Daoy (cell line): ENCODE measurements at places on chromosomes 1 and 21. TPM values are rescaled to one million over a fixed set of nuclear protein-coding genes. Genes with fewer than 3 reads are reported as not detected.
A peak's percentile ranks its signal among the peaks of the same experiment; 100 is the strongest.

DNA sequence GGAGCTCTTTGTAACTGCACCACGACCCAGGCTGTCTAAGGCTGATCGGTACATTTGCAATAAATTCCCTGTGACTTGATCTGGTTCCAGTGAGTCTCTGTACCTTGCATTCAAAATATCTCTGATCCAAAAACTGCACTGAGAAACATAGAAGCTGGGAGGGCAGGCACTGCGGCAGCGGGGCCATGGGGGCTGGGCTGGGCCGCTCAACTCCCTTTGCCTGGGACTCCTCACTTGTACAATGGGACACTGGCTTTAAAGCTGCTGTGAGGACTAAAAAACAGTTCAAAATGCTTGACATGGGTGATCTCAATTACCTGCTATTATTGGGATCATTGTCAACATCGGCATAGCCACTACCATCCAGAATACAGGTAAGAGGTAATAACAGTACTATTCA, 644.0 kb downstream of the AJAP1 start:
- no peak for DNase-seq

Gene NHLH1
- total RNA-seq = not detected in 2 replicates

DNA sequence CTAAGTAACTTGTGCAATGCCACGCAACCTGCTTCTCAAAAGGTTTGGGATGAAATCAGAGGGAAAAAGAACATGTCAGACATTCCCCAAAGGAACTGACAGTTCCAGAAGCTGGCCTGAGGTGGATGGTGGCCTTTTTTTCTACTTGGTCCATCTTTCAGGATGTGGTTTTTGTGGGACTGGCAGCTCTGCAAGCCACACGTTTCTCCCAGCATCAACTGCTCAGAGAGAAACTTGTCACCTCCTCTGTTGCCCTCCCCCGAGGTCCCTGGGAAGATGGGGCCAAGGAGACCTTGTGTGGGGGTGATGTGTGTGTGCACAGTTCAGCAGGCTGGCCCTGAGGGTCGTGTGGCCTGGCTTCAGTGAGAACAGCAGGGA, 2.5 kb upstream of the DHRS3 start:
- peak; percentile 55 for DNase-seq

Gene PLA2G2C
- total RNA-seq = not detected in 2 replicates

DNA sequence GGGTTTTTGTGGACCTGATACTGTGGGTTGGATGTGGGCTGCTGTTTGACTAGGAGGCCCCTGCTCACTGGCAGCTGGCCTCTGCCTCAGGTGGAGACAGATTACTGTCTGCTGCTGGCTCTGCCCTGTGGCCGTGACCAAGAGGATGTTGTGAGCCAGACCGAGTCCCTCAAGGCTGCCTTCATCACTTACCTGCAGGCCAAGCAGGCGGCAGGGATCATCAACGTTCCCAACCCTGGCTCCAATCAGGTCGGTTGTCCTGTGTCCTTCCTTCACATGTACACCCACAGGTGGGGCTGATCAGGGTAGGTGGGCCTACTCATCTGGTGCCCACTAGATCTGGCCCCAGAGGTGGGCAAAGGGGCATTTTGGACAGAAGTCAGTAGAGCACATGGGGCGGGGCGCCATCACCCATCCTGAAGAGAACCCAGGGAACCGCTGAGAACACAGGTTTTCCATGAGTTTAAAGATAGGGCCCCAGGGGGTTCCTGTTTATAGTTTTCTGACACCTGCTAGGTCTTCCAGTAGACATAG, 37.2 kb downstream of the ZBTB17 start:
- no peak for DNase-seq

- no peak for DNase-seq
These were observed 107.4 kb downstream of the MATN1 start for GRCh38 chr1:30615816-30616590.

GRCh38 chr1:162070825-162071224, 1.3 kb downstream of the NOS1AP start:
- no peak for DNase-seq

DNA sequence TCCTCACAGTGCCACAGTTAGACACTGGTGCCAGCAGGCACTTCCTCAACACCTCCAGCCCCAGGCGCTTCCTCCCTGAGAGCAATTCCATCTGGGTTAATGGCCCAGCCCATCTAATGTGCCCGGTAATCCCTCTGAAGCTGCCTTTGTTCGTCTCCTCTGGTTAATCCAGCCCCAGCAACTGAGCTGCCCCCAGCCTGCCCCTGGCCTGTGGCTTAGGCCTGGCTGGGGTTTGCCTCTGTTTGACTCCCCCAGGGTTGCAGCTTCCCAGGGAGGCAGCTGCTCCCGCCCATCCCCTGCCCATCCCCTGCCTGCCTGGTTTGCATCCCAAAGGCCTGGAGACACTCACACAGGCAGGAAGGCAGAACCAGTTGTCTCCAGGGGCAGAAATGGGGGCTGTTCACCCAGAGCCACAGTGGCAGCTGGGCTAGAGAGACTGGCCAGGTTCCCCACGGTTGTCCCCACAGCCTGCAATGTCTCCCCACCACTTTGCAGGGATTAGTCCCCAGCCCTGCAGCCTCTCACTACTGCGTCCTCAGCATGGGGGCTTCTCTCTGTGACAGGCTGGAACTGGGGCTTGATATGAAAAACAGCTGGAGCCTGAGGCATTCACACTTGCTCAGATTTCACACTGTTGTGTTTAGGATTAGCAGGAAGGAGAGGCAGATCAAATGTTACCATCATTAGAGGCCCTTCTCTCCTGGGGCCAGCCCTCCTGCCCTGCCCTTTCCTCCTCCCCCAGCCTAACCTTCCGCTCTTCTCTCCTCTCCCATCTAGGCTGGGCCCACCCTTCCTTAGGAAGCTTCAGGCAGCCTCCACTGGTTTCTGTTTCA, 120.2 kb downstream of the TLR5 start:
- DNase-seq = peak; percentile 15

Gene MYBPHL
- total RNA-seq = not detected in 2 replicates

- DNase-seq = no peak
These were observed 5.2 kb downstream of the SIPA1L2 start for GRCh38 chr1:232624546-232625281.

DNA sequence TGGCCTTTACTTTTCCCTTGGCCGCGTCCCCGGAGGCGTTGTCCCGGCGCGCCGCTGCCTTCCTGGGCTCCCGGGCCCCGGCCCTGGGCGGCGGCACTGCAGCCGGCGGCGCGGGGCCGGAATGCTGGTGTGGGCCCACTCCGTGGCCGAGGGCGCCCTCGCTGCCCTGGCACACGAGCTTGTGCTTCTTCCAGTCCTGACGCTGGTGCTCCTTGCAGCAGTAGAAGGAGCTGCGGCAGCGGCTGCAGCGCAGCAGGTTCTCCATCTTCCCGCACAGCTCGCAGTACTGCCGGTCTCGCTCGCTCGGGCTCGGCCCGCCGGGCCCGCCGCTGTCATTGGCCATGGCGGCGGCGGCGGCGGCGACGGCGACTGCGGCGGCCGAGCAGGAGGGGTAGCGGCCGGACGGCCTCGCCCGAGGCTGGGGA, 529 bp downstream of the EGLN1 start:
- DNase-seq = peak; percentile 67

Gene RAD54L
- total RNA-seq = 19.9 and 22.5 TPM in 2 replicates

DNA sequence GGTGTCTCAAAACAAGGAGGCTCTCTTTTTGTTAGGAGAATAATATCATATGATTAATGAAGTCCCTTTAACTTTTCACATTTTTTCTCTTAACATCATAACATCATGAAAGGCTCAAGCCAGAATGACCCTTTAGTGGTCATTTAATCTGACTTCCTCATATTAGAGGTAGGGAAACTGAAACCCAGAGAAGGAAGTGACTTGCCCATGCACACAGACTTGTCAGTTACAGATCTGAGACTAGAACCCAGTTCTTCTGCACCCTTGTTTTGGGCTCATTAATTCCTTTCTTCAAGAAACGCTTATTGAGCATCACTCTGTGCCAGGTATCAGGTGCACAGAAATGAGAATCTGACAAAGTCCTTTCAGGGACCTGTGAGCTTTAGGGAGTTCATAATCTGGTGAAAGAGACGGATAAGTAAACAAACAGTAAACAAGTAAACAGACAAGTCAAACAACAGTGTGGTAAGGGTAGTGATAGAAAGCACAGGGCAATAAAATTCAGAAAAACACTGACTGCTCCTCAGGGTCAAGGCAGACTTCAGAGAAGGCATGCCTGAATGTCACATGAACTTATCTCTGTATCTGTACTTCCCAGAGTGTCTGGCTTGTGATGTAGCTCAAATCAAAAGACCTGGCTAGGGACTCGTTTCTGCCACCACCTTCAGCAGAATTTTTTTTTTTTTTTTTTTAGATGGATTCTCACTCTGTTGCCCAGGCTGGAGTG, 38.3 kb upstream of the OSBPL9 start:
- no peak for DNase-seq

Gene FMN2
- total RNA-seq = 1.1 and 1.4 TPM in 2 replicates

DNA sequence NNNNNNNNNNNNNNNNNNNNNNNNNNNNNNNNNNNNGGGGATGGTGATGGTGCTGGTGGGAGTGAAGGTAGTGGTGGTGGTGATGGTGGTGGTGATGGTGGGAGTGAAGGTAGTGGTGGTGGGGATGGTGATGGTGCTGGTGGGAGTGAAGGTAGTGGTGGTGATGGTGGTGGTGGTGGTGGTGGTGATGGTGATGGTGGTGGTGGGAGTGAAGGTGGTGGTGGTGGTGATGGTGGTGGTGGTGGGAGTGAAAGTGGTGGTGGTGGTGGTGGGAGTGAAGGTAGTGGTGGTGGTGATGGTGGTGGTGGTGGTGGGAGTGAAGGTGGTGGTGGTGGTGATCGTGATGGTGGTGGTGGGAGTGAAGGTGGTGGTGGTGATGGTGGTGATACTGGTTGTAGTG, 93.6 kb downstream of the CRYAA start:
- DNase-seq = peak; percentile 32

- no peak for DNase-seq
These were observed 22.2 kb downstream of the FNDC5 start for GRCh38 chr1:32848354-32849063.

DNA sequence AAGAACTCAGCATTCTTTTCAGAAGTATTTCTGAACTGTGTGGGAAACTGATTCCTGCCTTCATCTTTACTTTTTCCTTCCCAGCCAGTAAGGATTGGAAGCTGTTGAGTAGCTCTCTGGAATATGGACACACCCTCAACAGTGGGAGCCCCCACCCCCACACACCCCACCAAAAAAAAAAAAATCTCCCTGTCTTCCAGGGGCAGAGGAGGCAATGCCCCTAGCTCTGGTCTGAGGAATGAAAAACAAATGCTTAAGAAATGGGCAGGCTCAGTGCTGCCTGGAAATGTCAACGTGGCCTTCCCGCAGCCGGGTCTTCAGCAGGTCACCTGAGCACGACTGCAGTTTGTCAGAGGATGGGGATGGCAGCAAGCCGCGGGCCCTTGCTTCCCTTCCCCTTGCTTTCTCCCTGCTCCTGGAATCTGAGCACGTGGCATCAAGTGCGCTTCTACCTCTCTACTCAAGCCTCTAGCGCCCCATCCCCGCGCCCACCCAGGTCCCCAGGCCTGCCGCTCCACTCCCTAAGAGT, 479 bp downstream of the RGS16 start:
- peak; percentile 30 for DNase-seq

Gene TRAPPC3
- 129 and 141 TPM in 2 replicates for total RNA-seq

Gene COL6A1
- 444 and 536 TPM in 2 replicates for total RNA-seq

DNA sequence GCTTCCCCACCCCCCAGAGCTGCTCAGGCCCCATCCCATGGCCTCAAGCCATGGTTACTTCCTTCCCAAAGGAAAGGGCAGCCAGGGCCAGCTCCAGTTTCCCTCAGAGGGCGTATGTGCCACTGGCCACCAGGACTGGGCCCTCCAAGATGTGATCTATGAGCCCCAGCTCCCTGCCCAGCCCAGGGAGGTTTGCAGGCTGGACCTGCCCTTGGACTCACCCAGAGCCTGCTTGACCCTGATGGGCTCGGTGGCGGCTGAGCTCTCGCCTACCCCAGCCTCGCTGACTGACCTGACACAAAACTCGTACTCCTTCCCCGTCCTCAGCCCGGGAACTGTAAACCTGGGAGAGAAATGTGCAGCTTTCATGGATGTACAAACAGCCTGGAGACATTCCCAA, 29.6 kb downstream of the MYOM3 start:
- DNase-seq = no peak

DNA sequence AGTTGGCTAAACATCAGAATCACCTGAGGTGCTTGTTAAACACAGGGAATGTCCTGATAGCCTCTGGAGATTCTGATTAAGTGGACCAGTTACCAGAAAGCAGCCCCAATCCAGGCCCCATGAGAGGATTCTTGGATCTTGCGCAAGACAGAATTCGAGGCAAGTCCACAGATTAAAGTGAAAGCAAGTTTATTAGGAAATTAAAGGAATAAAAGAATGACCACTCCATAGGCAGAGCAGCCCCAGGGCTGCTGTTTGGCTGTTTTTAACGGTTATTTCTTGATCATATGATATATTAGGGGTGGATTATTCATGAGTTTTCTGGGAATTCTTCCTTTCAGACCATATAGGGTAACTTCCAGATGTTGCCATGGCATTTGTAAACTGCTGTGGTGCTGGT, 176.2 kb downstream of the ROR1 start:
- peak; percentile 28 for DNase-seq

Gene PRR9
- 0.11 TPM in 1 of 2 replicates, not detected in the other for total RNA-seq

DNA sequence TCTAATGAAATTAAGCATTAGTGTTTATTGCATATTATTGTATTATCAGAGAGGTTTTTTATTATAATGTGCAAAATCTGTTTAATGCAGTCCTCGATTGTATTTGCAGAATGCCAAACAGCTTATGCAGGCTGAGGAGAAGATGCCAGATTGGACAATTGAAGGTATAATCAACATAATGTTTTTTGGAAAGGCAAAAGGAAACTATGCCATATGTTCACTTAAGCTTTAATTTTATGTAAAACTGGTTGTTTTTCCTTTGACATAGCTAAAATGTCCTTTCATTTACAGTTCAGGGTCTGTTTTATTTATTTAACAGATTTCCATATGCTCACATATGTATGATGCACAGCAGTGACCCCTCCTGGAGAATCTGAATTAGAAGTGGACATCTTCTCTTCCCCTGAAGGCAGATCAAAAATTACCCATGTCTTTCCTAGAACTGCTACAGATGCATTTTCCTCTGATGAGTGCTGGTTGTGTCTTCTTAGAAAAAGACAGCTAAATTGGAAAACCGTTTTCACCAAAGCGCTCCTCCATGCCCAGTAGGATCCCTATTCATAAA, 143.5 kb upstream of the USH2A start:
- DNase-seq = peak; percentile 7

GRCh38 chr1:69230208-69230607, 337.5 kb upstream of the LRRC7 start:
- DNase-seq = no peak

DNA sequence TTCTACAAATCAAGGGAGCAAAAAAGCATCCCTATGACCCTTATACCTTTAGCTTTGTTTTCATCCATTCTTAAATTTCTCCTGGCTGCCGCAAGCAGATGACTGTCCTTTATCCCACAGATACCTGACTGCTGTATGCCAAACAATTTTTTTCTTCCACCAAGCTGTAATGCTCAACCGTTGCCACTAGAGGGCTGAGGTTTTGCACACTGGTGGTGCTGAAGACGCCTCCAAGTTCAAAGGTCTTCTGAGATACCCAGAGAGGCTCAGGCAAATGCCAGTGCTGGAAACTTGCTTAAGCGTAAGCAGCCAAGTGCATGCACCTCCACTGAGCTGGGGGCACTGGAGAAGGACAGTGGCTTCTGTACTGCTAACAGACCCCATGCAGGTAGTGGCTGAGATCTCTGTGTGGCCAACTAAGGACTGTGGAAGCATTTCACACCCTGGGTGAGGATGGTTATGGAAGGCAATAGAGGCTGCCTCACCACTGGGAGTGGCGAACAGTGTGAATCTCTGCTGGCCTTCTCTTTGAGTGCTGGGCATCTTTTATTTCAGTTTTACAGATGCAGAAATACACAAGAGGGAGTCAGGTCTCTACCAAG, 28.5 kb downstream of the CNIH3 start:
- peak; percentile 59 for DNase-seq
